ENCODE measurements at places on chromosomes 11 and 22.

DNA sequence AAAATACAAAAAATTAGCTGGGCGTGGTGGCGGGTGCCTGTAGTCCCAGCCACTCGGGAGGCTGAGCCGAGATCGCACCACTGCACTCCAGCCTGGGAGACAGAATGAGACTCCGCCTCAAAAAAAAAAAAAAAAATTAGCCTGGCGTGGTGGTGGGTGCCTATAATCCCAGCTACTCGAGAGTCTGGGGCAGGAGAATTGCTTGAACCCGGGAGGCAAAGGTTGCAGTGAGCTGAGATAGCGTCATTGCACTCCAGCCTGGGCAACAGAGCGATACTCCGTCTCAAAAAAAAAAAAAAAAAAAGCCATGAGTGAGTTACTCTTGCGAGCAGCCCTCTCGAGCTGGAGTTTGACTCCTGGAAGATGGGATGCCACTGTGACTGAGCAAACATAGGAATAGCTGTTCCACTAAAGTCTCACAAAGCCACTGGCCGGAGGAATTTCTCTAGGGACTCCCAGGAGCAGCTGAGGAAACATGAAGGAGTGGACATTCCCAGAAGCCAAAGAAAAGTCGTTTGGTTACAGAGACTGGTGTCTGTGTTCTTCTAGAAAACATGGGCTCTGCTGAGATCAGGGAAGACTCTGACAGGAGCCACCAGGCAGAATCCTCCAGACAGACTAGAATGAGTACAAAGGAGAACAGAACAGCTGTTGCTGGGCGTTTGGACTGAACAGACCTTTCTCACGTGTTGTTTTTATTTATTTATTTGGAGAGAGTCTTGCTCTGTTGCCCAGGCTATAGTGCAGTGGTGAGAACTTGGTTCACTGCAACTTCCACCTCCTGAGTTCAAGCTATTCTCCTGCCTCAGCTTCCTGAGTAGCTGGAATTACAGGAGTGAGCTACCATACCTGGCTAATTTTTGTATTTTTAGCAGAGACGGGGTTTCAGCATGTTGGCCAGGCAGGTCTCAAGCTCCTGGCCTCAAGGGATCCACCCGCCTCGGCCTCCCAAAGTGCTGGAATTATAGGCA lies 32.4 kb upstream of the MYH9 start:
- DNase-seq, result no peak

DNA sequence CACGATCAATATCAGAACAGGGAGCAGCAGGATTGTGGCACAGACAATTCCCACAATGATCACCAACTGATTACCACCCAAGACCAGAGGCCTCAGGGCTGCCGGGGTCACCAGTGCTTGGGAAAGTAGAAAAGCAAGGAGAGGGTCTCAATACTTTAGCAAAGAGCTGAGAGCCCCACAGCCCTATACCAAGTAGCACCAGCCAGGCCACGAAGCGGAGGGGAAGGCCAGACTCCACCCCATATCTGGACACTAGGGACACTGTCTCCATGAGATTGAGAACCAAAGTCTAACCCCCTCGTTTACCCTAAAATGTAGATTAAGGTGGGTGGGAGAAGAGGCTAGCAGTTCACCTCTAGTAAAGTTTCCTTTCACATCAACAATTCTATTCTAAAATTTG lies 24.1 kb upstream of the SCN2B start:
- DNase-seq, result no peak

DNA sequence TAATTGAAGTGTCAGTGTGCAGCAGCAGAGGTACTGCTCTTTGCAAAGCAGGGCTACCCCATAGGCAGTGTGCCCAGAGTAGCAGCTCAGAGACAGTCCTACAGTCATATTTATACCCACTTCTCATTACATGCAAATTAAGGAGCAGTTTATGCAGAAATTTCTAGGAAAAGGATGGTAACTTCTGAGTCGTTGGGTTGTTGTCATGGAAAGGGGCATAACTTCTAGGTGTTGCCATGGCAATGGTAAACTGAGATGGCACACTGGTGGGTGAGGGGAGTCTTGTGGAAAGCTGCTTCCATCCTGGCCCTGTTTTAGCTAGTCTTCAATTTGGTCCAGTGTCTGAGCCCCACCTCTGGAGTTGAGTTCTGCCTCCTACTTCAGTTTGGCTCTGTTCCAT lies 77.4 kb downstream of the MN1 start:
- no peak for DNase-seq

DNA sequence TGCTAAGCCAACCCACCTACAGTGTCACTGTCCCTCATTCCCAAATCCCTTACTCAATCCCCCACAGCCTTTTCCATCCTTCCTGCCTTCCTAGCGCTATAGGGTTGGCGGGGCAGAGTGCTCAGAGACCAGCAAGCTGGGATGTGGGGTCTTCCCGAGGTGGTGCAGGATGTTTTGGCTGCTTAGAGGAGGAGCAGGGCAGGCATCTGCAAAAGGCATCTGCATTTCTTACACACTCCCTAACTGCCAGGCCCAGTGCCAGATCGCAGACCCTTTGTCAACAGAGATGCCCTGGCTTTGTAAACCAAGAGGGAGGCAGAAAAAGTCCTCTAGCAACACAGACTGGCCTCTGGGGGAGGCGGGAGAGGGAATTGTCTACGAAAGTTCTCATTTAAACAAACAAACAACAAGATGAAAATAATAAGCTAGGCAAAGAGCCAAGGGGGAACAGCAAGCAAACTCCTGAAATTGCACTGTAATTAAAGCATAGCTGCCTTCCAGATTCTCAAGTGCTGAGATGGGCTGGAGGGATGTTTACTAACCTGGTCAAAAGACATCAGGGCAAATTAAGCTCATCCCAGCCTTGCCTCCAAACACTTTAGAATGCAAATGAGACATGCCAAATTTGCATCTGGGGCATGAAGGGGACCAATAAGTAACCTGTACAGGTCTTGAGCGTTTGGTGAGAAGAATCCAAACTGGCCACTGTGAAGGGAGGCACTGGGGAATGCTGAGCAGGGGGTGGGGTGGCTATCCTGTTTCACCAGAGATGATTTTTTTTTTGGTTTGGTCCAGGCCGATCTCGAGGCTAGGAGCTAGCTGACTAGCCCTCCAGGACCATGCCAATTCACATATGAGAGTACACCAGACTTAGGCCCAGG lies 38.1 kb upstream of the ADA2 start:
- no peak for DNase-seq

DNA sequence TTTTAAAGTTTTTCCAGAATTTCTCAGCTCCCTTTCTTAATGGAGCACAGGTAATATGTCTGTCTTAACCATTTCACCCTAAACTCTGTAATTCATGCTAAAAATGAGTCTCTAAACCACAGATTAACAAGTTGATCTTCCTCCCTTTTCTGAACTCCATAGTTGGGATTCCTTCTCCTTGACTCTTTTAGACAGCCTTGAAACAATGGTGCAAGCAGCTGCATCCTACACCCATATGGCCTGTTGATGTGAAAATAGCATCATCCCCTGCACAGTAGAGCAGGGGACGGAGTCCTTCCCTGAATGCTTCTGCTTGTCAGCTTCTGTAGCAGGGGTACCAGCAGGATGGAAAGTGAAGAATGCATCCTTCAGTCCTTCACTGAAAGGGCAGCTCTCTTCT lies 192.8 kb upstream of the SORL1-AS1 start:
- DNase-seq, result no peak

DNA sequence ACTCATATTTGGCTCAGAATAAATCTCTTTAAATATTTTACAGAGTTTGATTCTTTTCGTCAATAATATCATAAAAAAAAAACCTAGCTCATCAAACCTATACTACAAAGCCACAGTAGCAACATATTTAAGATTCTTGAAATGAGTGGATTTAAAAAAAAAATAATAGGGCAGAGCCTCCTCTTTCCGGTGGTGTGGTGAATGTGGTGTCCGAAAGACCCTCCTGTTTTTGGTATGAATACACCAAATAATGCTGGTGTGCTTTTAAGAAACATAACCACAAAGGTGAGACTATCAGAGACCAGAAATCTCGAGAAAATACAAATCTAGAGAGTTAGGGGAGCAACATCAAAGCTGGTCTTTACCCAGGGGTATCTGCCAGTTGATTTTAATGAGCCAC lies 342.6 kb downstream of the TBC1D22A start:
- DNase-seq, result no peak
